ENCODE measurements at places on chromosomes 3 and 15. TPM values are rescaled to one million over a fixed set of nuclear protein-coding genes. Genes with fewer than 3 reads are reported as not detected.

Gene IL17RE
- total RNA-seq = 0.74 TPM

Gene SLC24A5
- not detected for total RNA-seq

DNA sequence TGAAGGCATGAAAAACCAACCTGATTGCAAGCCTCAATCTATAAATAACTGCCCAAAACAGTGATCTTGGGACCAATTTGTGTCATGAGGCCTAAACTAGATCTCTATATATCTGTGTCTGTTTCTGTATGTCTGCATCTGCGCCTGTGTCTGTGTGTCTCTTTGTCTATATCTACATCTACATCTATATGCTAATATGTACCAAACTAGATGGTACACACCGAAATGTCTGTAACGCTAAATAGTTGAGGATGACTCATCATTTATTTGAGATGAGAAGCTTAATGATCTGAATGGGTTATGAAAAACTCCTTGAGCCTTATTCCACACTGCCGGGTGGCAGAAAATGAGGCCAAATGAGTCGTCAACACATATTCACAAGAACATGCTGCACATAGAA, 982.3 kb downstream of the ROBO2 start:
- no peaks in the 10 kb centered on the region for H3K36me3 ChIP-seq
- no peak for DNase-seq
- no peak overlapping the region for H3K4me3 ChIP-seq
- H3K27ac ChIP-seq = no peak overlapping the region

- DNase-seq = no peak
- H3K27me3 ChIP-seq = no peaks in the 10 kb centered on the region
- H3K4me1 ChIP-seq = peaks cover 2% of the 10 kb centered on the region
- H3K4me3 ChIP-seq = no peak overlapping the region
These were observed 433.3 kb downstream of the RAP2B start for GRCh38 chr3:153595186-153595815.

DNA sequence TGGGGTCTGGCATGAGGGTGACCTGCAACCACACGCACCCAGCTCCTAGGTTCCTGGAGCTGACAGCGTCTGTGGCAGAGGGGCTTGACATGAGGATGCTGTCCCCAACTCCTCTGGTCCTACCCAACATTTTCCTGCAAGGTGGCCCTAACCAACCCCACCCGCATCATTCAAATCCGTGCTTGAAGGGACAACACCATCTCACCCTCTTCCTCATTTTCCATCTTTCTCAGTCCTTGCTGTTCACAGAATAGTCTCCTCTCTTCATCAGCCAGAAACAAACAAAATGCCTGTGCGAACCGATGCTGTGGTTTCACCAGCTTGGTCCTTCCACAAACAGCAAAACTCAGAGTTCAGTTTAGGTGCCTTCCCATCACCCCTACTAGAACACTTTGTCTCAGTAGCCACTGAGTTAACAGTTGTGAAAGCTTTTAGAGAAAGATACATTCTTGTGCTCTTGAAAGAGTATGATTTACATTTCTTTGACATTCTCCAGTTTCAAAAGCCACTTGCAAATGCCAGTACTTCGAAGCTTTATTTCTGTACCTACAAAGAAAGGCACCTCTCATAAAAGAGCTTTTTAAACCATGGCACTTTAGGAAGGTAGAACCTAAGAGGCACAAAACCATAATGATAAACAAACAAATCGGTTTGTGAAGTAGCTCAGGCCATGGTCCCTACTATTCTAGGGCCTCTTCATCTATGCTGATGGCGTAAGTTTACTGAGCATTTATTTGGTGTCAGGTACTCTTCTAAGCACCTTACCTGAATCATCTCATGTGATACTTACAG, 360.1 kb downstream of the SHQ1 start:
- H3K4me1 ChIP-seq = peaks cover under 1% of the 10 kb centered on the region
- H3K4me3 ChIP-seq = no peak overlapping the region
- DNase-seq = no peak
- no peak overlapping the region for H3K27ac ChIP-seq

DNA sequence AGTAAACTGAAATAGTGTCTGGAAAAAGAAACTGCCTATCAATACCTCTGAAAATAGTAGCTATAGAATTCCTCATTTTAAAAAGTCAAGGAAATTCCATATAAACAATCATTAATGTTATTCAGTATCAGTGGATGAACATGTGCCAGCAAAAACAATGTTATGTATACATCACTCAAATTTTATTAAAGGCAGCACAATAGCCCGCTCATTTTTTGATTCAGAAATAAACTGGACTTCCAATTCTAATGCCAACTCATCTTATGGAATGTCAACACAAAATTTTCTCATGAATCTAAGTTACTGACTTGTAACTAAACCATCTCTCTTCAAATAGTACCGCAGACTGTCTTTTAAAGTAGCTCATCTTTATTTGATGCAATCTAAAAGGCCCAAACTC, 19.0 kb downstream of the THBS1 start:
- no peak for DNase-seq
- H3K27ac ChIP-seq = no peak overlapping the region
- no peaks in the 10 kb centered on the region for H3K36me3 ChIP-seq
- no peaks in the 10 kb centered on the region for H3K27me3 ChIP-seq
- H3K4me3 ChIP-seq = no peak overlapping the region
- no peaks in the 10 kb centered on the region for H3K4me1 ChIP-seq

DNA sequence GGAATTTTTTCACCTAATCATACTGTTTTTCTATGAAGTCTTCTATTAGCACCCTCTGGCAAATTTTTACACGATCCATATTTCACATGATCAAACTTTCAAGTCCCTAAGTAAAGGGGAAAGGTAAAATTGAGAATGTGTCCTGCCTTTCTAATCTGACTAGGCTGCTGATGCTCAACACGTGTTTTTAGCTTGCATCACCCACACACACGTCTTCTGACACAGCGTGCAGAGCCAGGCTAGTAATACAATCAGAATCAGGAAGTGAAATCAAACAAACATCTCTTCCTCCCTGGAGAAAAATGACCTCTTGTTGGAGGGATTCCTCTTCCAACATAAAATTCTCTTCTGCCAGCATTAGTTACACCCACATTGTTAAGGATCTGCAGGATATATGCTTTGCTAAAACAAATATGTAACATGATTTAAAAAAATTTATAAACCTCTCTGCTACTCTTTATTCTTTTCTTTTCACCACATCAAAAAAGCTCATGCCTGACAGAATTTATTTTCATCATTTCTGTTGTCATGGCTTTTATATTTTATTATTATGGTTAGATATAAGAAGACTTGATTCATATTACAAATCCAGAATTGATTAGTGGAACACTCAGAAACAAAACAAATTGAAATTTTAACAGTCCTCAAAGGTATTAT, 122.4 kb downstream of the RAP2B start:
- peak overlapping the region; percentile 10 for H3K27ac ChIP-seq
- no peaks in the 10 kb centered on the region for H3K36me3 ChIP-seq
- H3K27me3 ChIP-seq = peaks cover 2% of the 10 kb centered on the region
- peaks cover 9% of the 10 kb centered on the region for H3K4me1 ChIP-seq

DNA sequence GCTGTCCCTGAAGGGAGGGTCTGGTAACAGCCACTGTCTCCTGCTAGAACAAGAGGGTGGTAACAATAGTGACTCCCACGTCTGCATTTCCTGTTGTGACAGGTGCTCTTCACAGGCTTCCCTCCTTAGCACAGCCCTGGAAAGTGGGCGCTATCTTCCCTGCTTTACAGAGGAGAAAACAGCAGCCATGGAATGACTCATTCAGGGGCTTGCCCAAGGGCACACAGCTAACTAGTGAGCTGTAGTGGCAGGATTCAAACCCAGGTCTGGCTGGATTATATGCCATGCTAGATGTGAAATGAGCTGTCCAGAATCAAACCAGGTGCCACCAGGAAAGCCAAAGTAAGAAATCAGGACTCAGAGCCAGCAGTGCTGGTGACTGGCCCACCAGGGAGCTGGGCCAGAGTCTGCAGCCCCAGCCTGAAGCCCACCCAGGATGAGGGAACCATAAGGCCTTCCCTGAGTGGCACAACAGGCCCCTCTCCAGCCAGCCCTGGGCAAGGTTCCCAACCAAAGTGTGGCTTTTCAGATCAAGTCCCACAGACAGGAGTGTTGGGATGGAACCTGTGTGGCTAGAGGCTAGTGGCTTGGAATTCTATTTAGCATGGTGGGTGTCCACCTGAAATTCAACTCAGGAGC, 102.4 kb downstream of the ETFA start:
- no peak overlapping the region for H3K27ac ChIP-seq
- peaks cover 5% of the 10 kb centered on the region for H3K27me3 ChIP-seq
- DNase-seq = no peak
- peaks cover 21% of the 10 kb centered on the region for H3K36me3 ChIP-seq
- peaks cover 4% of the 10 kb centered on the region for H3K4me1 ChIP-seq

DNA sequence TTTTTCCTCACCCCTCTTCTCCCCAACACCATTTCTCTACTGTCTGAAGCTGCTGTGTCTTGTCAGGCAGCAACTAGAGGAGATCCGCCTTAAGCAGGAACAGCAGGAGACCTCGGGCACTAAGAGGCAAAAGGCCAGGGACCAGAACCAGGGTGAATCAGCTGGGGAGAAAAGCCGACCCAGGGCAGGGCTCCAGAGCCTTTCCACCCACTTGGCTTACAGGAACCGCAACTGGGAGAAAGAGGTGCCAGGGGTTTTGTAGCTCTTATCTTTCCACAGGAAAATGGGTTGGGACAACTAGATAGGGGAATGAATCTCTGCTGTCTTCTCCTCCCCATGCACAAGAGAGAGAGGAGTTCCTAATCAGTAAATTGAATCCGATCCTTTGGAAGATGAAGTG, 3.0 kb upstream of the NGRN start:
- peaks cover 27% of the 10 kb centered on the region for H3K4me1 ChIP-seq
- no peak overlapping the region for H3K4me3 ChIP-seq
- no peak overlapping the region for H3K27ac ChIP-seq
- peaks cover 4% of the 10 kb centered on the region for H3K36me3 ChIP-seq
- H3K27me3 ChIP-seq = peaks cover 12% of the 10 kb centered on the region

DNA sequence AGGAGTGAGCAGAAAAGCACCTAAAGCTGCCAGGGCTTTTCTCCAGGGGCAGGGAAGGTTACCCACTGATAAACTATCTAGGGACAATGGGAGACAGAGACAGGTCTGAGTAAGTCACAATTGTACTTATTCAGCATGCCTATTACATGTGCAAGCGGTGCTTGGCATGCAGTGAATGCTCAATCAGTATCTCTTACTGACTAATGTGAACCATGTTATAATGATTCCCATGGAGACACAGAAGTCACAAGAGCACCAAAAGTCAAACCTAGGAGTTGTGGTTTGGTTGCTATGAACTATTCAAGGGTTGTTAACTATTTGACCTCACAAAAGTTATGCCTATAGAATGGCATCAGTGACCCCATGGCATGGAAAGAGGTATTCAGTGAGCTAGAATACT, 50.0 kb upstream of the RASGRP1 start:
- no peak overlapping the region for H3K27ac ChIP-seq
- H3K27me3 ChIP-seq = peaks cover 1% of the 10 kb centered on the region
- DNase-seq = no peak
- H3K4me1 ChIP-seq = no peaks in the 10 kb centered on the region
- H3K36me3 ChIP-seq = no peaks in the 10 kb centered on the region

GRCh38 chr3:31203960-31204795, 309.7 kb upstream of the GADL1 start:
- no peaks in the 10 kb centered on the region for H3K36me3 ChIP-seq
- H3K27me3 ChIP-seq = no peaks in the 10 kb centered on the region
- no peak overlapping the region for H3K27ac ChIP-seq
- H3K4me3 ChIP-seq = no peak overlapping the region

DNA sequence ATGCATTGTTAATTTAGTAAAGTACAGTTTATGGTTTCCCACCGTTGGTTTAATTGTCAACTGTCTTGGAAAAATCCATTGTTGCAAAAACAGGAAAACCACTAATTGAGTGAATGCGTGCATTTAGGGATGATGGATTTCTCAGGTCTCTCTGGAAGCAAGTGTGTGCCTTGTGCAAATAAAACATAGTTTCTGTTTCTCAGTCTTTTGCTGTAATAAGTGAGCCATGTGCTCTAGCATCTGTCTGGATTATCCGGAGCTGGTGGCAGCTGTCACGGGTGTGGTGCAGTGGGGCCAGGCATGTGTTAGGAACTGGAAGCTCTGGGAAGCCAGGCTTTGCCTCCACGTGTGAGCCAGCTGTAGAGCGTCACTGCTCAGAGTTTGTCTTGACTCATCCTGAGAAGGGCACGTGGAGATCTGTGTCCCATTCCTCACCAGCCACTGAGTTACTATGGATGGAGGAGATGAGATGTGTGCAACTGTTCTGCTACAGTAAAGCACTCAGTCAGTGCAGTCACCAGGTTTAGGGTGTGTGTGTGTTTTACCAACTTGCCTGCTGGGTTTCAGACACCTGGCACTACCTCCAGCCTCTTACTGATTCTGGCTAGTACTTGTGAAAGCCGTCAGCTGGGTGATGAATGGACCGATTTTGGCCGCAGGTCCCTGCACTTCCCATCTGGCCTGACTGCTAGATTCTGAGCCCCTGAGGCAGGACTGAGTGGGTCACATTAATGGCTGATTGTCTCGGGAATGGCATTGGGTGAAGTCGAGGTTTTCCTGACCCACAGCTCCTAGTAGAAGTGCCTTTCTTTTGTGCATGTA, 7.2 kb downstream of the APBA2 start:
- H3K27me3 ChIP-seq = peaks cover 8% of the 10 kb centered on the region
- H3K36me3 ChIP-seq = peaks cover 3% of the 10 kb centered on the region
- H3K27ac ChIP-seq = no peak overlapping the region
- no peak overlapping the region for H3K4me3 ChIP-seq

DNA sequence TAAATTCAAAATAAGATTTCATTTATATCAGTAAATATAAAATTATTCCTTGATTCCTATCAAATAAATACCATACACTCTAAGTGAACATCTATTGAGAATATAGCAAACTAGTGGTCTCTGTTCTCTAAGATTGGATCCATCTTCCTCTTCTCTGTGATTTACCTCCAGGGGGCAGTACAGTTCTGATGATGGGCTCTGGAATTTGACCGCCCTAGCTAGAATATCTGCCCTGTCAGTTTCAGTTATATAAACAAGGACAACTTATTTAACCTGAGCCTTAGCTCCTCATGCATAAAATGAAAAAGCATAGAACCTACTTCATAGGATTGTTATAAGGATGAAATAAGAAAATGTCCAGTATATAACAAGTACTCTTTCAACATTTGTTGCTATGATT, 171.1 kb upstream of the CCDC54 start:
- peak; percentile 37 for DNase-seq
- H3K4me3 ChIP-seq = no peak overlapping the region
- no peaks in the 10 kb centered on the region for H3K36me3 ChIP-seq
- no peak overlapping the region for H3K27ac ChIP-seq
- H3K27me3 ChIP-seq = no peaks in the 10 kb centered on the region

- H3K27ac ChIP-seq = no peak overlapping the region
- H3K27me3 ChIP-seq = no peaks in the 10 kb centered on the region
- peaks cover 8% of the 10 kb centered on the region for H3K4me1 ChIP-seq
- no peaks in the 10 kb centered on the region for H3K36me3 ChIP-seq
These were observed 123.4 kb downstream of the ABI3BP start for GRCh38 chr3:100869787-100870186.

- H3K27me3 ChIP-seq = peaks cover 8% of the 10 kb centered on the region
- H3K27ac ChIP-seq = peak overlapping the region; percentile 39
- peaks cover 44% of the 10 kb centered on the region for H3K4me1 ChIP-seq
- H3K36me3 ChIP-seq = peaks cover 14% of the 10 kb centered on the region
- no peak for DNase-seq
These were observed 2.6 kb downstream of the ARID3B start for GRCh38 chr15:74543583-74543982.

Data from endothelial cell (in vitro differentiated cells).